ENCODE measurements at places on chromosomes 7 and 10.

GRCh38 chr7:27535795-27536194 is 126.9 kb downstream of the HIBADH start:
- DNase-seq = no peak

DNA sequence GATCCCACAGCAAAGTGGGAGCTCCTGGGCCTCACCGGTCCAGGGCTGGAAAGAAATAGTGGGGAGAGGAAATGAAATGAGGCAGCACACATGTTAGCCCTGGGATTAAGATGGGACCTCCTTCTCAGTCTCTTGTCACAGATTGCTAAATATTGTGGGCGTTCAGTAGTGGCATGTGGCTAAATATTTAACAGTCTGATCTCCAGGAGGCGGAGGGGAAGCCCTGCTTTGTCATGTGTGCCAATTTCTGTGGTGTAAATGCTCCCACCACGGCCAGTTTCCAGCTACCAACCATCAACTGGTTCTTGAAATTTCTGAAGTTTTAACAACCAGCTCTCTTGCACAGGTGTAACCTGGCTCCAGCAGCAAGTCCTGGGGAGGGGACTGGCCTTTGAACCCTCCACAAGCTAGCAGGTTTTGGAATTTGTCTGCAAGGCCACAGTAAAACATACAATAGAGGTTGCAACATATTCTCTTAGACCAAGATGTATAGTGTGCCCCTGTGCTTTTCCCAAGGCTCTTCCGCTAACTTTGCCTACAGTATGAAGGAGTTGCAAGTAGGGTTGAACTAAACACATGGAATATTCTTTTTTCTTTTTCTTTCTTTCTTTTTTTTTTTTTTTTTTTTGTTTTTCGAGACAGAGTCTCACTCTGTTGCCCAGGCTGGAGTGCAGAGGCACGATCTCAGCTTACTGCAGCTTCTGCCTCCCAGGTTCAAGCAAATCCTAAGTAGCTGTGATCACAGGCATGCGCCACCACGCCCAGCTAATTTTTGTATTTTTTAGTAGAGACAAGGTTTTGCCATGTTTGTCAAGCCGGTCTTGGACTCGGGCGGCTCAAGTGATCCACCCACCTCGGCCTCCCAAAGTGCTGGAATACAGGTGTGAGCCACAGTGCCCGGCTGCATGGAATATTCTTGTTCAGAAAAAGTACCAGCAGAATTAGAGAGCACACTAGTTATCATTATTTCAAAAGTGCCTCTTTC is 103.1 kb upstream of the PCBD1 start:
- no peak for DNase-seq

GRCh38 chr10:93336678-93337077 is 145.5 kb downstream of the MYOF start:
- no peak for DNase-seq

- no peak for DNase-seq
Measured at GRCh38 chr10:44749151-44749550, 162.0 kb upstream of the TMEM72 start.

DNA sequence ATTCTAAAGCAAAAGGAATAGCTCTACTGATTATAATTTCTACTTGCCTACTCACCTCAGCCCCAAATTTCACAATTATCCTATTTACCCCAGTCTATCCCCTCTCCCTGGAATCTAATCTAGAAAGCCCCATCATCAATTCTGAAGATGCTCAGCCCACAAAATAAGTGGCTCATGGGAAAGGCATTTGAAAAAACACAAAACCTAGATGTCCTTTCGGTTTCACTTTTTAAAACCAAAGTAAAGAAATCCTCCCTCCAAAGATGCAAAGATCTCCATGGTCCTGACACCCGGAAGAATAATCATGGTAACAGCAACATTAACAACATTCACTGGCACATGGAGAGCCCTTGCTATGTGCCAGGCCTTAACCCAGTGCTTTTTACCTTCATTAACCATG is 224.8 kb downstream of the FGFR2 start:
- no peak for DNase-seq

DNA sequence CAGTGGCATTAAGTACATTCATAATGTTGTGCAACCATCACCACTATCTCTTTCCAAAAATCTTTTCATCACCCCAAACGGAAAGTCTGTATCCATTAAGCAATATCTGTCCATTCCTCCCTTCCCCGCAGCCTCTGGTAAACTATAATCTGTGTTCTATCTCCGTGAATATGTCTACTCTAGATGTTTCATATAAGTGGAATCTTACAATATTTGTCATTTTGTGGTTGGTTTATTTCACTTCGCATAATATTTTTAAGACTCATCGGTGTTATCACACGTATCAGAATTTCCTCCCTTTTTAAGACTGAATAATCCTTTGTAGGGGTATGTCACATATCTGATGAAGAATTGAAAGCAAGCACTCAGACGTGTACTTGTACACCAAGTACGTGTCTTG is 86.0 kb upstream of the FGFR2 start:
- no peak for DNase-seq

GRCh38 chr10:58444321-58444720 is 59.1 kb downstream of the TFAM start:
- no peak for DNase-seq

- DNase-seq = no peak
Measured at GRCh38 chr7:118052336-118052735, 131.6 kb upstream of the LSM8 start.

DNA sequence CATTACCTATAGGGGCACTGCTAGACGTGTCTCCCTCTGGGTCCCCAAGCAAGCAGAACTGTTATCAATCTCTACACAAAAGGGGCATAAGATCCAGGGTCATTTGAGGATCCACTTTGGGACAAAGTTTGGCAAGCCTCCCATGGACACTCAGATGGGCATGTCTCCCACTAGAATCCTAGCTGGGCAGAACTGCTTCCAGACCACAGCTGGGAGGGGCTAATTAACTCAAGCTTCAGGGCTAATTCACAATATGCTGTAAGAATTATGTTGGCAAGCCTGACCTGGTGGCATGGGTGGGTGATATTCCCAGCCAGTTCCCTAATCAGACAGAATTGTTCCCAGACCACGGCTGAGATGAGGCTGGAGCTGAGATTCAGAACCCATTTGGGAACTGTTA is 738.4 kb upstream of the FZD8 start:
- no peak for DNase-seq

- DNase-seq = no peak
Measured at GRCh38 chr7:12583176-12583575, 12.7 kb downstream of the SCIN start.

DNA sequence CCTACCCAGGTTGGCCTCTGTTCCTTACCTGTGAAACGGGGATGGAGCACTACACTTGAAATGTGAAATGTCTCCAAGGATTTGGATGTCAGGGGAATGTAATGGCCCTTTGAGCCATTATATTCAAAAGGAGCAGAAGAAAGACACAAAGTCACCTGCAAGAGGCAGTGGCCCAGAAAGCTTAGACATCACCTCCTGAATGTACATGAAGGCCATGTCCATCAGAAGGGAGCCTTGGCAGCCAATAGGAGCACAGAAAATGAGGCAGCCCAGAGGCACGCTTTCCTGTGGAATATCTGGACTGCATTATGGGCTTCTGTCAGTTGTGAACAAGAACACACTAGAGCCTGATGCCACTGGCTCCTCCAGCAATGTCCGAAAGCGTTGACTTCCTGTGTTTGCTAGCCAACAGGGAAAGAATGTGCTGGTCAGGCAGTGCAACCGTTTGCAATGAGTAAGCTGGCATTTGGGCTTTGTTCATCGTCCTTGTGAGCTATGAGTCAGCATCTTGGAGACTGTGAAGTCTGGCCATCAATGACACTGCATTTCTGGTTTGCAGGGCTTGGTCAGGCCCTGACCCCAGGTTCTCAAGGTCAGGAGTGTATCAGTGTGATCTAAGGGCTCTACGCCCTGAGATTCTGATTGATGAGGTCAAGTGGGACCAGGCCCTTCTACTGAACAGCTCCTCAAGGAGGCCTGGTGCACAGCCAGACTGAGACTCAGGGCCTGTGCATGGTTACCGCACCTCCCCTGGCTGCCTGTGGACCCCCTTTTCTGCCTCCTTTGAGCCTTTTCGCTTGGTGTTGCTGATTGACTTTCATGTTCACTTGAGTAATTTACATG is 222.4 kb downstream of the RPS24 start:
- no peak for DNase-seq

DNA sequence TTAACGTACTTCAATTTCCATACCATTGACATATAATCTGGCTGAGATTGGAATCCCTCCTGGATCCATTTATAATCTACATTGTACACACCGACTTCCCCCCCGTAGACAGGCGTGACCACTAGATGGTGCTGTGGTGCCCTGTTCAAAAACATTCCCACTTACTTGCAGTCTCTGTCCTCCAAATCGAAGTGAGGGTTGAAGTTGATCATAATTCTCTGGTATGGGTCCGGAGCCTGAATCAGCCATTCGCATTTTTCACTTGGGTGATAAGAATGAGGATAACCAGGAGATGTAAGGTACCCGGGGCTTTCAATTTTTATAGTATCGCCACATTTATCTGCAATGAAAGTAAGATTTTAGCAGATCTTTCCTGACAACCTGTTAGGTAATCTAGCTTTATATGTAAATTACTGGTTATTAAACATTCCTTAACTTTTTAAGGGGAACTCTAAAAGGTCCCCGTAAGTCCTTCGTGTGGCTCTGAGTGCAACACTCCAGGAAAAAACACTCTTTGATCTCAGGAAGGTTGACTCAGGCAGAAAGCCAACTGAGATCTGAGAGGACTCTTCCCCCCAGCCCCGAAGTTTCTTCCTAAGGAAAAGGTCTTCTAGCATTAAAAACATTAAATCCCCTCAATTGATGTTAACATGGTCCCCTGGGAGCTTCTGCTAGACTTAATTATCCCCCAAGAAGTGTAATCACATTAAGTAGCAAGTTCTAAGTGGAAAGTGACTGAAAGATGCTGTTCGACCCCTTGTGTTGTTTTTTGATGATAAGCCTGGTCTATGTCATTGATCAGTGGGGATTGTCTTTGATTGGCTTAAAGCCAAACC is 3.7 kb downstream of the NRP1 start:
- peak; percentile 10 for DNase-seq

GRCh38 chr7:99210265-99210970 is 2.5 kb upstream of the KPNA7 start:
- DNase-seq = no peak

- no peak for DNase-seq
Measured at GRCh38 chr7:73850781-73851207, 8.5 kb upstream of the METTL27 start.

DNA sequence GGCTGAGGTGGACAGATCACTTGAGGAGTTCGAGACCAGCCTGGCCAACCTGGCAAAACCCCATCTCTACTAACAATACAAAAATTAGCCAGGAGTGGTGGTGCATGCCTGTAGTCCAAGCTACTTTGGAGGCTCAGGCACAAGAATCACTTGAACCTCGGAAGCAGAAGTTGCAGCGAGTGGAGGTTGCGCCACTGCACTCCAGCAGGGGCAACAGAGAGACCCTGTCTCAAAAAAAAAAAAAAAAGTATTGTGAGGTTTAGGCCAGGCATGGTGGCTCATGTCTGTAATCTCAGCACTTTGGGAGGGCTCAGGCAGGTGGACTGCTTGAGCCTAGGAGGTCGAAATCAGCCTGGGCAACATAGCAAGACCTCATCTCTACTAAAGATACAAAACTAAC is 16.0 kb downstream of the TET1 start:
- no peak for DNase-seq

DNA sequence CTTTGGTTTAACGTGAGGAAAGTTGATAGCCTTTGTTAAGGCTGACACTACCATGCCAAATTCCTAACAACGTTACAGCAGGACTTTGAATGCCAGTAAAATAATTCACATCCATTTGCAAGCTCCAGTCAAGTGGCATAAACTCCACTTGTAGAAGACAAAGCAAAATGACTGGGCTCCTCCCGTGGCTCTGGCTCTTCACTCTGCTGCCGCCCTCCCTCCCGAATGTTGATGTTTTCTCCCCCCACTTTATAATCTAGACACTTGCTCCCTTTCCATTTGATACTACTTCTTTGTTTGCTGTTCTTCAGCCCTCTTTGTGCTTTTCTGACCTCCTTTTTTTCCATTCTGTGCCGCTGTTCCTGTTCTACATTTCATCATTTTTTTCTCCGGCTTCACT is 22.8 kb upstream of the ITGB8 start:
- peak; percentile 52 for DNase-seq

DNA sequence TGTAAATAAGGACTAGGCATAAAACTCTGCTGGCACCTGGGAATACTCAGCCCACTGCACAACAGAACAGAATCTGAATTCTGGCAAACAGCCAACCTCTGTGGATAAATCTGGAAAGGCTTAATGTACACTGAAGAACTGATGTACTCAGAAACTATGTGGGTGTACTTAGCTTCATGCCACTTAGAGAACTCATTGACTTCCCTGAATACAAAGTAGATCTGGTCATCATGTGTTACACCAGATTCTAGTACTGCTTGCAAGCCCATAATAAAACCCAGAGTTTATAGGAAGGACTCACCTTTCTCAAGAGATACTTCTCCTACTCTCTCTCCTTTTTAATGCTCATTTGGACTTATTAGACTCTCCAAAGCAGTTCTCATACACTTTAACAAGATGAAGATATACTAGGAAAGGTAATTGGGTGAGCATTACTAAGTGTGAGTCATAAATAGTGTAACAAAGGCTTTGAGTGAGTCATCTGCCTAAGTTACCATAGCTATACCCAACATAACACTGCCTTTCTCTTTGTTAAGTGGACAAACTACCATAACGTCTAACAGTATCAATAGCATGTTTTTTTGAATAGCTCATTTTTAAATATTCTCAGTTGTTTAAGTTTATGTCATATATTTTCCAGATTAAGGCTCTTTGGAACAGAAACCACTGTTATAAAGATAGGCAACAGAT is 309.1 kb downstream of the MDFIC start:
- peak; percentile 93 for DNase-seq

- DNase-seq = no peak
Measured at GRCh38 chr7:123673752-123674398, 18.2 kb downstream of the LMOD2 start.

- DNase-seq = peak; percentile 88
Measured at GRCh38 chr7:1065585-1066241, 21.4 kb downstream of the GPR146 start.

DNA sequence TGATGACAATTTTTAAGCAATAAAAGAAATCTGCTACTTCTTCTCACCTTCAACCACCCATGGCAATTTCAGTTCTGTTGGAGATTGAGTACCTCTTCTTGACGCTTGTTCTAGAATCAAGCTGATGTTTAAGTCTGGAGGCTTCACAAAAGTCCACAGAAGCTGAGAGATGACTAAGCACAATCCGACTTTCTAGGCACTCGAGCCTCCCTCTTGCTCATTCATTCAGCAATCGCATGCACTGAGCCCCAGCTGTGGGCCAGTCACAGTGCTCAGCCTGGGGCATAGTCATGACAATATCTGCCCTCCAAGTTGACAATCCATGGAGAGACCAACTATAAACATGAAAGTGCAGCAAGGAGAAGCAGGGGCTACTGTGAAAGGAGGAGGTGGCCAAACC is 103.2 kb downstream of the IPMK start:
- no peak for DNase-seq

DNA sequence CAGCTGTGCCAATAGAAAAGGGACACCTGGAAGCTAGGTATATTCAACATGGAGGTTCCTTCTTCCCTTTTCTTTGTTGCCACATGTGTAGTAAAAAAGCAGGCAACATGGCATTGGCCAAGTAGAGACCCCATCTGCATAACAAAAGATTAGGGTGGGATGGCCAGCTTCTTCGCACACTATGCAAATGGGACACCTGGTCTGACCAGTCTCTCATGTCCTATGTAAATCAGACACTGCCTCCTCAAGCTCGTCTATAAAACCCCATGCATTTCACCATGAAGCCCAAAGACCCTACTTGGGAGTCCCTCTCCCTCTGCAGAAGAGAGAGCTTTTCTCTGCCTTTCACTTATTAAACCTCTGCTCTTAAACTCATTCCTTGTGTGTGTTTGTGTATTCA is 53.9 kb downstream of the MYL10 start:
- no peak for DNase-seq

Measured in NCI-H187 (cell line).